ENCODE measurements at places on chromosomes 5 and 9.

DNA sequence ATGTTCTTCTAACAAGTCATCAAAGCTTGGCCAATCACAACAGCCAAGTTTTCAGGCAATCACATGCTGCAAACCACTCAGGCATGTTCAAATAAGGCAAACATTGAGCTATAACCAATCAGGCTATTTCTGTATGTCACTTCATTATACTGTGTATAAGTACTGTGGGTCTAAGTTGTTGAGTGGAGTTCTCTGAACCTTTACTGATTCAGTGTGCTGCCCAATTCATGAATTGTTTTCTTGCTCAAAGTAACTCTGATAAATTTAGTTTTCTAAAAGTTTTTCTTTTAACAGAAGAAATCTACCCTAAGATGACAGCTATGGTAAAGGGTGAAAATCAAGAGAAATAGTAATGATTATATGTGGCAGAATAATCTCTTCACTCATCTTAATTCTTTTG, 805.4 kb upstream of the NUDT12 start:
- no peak for DNase-seq

DNA sequence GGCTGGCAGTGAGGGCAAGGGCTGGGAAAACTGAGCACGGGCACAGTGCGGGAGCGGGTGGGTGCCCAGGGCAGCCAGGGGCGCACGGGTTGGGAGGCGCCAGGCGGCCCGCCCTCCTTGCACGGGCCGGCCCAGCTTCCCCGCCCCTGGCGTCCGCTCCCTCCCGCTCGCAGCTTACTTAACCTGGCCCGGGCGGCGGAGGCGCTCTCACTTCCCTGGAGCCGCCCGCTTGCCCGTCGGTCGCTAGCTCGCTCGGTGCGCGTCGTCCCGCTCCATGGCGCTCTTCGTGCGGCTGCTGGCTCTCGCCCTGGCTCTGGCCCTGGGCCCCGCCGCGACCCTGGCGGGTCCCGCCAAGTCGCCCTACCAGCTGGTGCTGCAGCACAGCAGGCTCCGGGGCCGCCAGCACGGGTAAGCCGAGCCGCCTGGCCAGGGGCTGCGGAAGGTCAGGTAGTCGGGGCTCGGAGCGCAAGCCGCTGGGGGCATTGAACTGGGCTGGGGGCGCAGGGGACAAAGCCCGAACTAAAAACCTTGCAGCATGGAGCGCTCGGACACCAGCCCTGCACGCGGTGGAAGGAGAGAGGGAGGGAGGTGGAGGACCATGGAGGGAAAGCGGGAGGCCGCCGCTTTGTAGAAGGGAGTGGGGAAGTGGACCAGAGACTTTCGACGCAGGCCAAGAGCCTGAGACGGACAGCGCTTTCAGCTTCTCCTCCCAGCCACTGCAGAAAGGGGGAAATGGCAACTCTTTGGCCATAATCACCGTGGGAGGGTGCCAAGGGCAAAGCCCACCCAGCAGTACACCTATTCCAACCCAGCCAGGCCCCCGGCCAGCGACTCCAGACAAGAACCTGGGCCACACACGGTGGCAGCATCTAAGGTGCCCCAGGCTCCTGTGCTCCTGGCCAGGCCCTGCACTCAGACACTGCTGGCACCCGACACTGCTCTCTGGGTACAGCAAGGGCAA, at the start of gene TGFBI:
Gene TGFBI (plus strand): TSS at position 207 of the 961 bp plus-strand sequence. CDS start 68 bp downstream, at position 275.
- DNase-seq, result peak; percentile 39

DNA sequence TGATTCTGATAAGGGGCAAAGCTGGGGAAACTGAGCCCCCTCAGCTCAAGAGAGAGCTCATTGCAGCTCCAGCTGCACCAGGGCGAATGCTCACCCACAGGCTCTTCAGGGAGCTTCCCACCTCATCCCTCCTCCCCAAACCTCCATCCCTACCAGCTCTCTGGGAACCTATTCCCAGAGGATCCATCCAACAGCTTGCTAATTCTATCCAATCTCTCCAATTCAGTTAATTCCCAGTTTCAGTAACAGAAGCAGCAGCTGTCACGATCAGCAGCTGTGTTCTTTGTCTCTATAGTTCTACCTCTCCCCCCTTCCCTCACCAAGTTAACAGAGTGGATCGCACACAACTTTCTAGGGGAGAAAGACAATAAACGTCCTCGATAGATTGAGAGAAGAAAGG, 135.5 kb upstream of the EFNA5 start:
- DNase-seq, result no peak

GRCh38 chr9:108815156-108815555, 40.6 kb downstream of the ACTL7B start:
- DNase-seq, result no peak

DNA sequence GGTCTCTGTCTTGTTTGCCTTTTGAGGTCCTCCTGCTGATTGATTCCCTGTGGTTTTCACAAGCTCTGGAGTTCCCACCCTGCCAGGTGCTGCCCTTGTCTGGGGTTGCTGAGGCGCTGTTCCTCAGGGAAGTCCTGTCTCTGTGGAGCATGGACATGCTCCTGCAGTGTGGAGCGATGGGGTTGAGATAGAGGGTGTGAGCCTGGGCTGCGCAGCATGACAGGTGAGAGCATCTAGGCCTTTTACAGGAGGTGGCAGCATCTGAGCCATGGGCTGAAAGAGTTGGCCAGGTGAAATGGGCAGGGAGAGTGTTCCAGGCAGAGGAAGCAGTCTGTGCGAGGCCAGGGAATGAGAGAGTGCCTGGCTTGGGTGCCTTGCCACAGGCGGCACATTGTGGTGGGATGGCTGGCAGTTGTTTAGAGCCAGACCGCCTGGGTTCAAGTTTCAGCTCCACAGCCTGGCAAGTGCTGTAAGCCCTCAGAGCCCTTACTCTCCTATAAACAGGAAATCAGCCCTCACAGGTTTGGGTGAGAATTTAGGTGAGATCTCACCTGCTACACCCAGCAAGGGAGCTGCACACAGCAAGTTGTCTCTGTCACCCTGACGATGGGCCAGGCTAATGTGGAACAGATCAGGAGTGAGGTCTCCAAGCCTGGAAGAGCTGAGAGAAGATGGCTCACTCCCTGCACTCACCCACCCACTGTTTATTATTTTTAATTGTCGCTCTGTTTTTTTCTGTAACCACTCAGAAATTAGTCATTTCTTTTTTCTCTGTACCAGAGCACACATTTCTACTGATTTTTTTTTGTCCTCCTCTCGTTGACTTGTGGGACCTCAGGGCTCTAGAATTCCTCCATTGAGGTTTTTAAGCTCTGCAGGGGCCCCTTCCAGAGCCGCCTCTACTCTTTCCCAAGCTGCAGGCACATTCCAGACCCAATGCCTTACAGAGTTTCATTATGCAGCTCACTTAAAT, 19.6 kb downstream of the TCOF1 start:
- no peak for DNase-seq

GRCh38 chr5:169860585-169860984, 119.7 kb downstream of the INSYN2B start:
- DNase-seq, result no peak

GRCh38 chr5:24365406-24365805, 279.4 kb downstream of the CDH10 start:
- no peak for DNase-seq

DNA sequence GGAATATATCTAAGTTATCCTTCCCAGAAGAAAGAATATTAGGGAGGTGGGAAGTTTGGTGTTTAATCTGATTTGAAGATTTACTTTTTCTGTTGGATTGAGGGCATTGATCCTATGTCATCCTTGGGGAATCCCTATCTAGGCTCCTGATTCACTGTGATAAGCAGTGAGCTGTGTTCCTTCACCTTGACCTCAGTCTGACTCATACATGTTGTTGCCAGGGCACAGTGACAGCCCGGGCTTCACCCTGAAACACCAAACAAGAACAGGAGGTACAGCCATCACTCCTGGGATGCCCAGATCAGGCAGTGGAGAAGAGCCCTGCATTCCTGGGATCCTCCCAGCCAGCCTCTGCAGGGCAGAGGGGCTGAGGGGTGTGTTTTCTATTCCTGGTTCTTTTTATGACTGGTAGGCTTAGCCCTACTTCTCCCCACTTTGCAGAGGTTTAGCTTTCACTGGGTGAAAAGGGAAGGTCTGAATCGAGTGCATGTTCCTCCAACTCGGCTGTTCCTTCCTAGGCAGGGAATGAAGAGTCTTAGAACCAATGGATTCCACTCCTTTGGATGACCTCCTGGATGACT, 3.1 kb upstream of the FAM53C start:
- no peak for DNase-seq

DNA sequence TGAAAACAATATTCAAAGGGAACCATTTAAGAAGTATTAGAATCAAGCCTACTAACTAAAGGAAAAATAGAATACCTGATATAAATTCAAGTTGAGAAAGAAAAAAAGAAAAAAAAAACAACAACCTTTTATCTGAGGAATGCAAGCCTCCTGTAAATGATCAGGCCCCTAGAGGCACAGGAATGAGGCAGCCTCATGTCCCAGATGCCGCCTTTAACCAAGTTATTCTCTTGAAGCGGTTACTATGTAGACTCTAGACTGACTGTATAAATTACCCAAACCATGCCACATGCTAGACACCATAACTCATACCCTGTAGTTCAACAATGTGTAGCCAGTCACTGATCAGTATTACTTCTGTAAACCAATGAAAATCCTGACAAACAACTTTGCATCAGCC, 929.6 kb downstream of the TAF11L14 start:
- no peak for DNase-seq

All from CD4-positive, alpha-beta T cell treated with Interleukin-6 for 4 hours (primary cell).